Activated T-cell treated with anti-CD3 and anti-CD28 coated beads, Interleukin-2, amount 50 U/mL, for 72 hours (primary cell): ENCODE measurements at places on chromosomes 3 and 15. TPM values are rescaled to one million over a fixed set of nuclear protein-coding genes. Genes with fewer than 3 reads are reported as not detected.

SOX2 gene
- total RNA-seq, result 0.16 TPM

CLDN16 gene
- 0.29 TPM for total RNA-seq

ZNF860 gene
- total RNA-seq, result not detected

CSPG5 gene
- total RNA-seq, result 0.48 TPM

DNA sequence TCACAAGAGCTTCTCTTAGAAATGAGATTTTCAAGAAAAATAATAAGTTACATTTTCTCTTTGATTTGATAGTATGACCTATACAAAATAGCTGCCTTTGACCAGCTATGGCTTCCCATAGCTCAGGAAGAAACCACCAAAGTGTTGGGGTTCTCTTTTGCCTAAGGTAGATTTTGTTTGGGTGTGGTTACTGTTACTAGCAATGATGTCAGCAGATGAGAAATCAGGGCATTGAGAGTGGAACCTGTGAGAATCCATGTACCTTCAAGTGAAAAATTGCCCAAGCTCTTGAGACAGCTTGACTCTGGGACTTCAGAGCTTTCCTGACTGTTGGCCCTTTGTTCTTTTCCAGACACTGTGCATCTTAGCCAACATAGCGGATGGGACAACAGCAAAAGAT lies 45.6 kb downstream of the NME9 start:
- no peak for DNase-seq
- H3K4me3 ChIP-seq, result no peak overlapping the region
- peaks cover 11% of the 10 kb centered on the region for H3K4me1 ChIP-seq
- peaks cover 3% of the 10 kb centered on the region for H3K36me3 ChIP-seq

DNA sequence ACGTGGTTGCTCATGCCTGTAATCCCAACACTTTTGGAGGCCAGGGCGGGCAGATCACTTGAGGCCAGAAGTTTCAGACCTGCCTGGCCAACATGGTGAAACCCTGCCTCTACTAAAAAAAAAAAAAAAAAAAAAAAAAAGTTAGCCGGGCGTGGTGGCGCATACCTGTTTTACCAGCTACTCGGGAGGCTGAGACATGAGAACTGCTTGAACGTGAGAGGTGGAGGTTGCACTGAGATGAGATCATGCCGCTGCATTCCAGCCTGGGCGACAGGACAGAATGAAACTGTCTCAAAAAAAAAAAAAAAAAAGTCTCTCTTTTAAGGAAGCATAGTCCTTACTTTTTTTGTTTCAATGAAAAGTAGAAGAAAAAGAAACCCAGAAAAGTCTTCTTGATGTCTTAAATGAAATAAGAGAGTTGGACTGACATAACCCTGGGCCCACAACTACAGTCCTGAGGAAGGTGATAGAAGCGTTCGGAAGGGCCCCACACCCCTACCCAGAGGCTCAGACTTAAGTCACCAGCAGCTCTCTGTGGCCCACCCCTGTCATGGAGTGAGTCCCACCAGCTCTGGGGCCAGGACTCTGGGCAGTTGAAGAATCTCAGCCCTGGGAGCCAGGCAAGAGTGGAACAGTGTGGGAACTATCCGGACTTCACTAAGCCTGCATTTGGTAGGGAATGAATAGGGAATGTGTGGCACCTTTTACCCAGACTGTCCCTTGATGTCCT lies 2.6 kb downstream of the NME9 start:
- no peak overlapping the region for H3K27ac ChIP-seq
- H3K36me3 ChIP-seq, result no peaks in the 10 kb centered on the region
- H3K4me1 ChIP-seq, result peaks cover 59% of the 10 kb centered on the region
- DNase-seq, result no peak
- no peak overlapping the region for H3K4me3 ChIP-seq

DNA sequence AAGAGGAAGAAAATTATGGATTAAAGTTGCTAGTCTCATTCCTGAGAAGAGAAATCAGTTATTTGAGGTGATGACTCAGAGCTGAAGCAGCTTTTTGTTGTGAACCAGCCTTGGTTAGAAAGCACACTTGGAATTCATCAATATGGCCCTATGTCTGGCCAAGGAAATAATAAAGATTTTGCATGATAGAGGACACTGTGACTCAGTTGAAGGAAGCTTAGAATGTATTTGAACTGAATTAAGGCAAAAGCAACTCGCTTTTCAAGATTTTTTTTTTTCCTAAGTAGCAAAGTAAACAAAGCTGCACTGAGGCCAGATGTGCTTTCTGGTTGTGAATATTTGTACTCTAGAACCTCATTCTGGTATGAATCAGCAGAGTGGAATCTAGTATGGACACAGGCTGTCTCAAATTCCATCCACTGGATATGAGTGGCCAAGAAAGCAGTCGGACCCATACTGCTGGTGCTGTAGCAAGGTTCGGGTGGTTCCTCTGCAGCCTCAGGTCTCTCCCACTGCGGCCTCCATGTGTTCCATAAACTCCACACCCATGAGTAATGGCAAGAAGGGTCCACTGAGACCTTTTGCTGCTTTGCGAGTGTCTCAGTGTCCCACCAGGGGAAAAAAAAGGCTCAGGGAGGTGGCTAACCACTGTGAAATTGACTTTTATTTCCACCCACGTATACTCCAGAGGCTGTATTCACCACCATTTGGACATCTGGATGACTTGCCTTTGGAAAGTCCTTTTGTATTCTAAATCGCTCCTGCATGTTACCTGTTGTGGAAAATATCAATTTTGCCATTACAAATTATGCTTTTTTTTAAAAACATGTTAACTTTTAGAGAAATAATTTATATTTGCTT lies 53.1 kb downstream of the TGFBR2 start:
- no peaks in the 10 kb centered on the region for H3K27me3 ChIP-seq
- peak overlapping the region; percentile 82 for H3K4me3 ChIP-seq
- peak overlapping the region; percentile 97 for H3K27ac ChIP-seq
- no peak for DNase-seq

- H3K36me3 ChIP-seq, result no peaks in the 10 kb centered on the region
- no peak overlapping the region for H3K27ac ChIP-seq
- no peaks in the 10 kb centered on the region for H3K27me3 ChIP-seq
- H3K4me3 ChIP-seq, result no peak overlapping the region
Observed at GRCh38 chr3:65402597-65402996, 636.1 kb downstream of the MAGI1 start.

GRCh38 chr3:144289057-144289456 lies 317.4 kb downstream of the DIPK2A start:
- H3K4me3 ChIP-seq, result no peak overlapping the region
- no peak overlapping the region for H3K27ac ChIP-seq
- DNase-seq, result no peak
- H3K27me3 ChIP-seq, result no peaks in the 10 kb centered on the region

DNA sequence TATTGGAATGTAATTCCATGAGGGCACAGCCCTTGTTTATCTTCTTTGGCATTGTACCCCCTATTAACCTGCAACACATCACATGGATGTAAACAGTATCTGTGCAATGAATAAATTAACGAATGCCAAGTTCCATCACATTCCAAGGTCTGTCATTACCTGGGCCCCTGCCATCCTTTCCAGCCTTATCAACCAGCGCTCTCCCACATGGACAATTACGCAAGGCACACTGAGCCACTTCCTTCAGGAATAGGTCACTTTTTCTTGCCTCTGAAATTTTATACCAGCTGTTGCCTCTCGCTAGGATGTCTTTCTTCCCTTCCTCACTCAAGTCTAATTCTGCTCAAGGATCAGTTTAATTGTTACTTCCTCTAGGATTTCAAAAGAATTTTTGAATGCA lies 1051.8 kb upstream of the CFAP20DC start:
- H3K4me3 ChIP-seq, result no peak overlapping the region
- no peak overlapping the region for H3K27ac ChIP-seq

DNA sequence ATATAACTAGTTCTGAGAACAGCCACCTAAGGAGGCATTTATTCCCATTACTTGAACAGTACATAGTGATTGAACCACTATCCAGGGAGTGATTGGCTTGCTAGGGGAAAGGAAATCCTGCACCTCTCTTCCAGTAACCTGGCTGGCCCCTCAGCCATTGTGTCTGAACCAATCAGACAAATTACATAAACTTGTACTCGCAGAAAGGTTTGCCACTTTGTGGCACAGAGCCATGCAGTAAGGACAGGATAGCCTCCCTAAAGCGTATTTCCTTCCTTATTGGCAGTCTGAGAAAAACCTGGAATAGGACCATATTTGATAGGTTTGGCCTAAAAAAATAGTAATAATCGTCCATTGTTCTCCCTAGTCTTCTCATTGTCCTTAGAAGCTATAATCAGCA lies 19.0 kb downstream of the CMSS1 start:
- H3K4me3 ChIP-seq, result no peak overlapping the region
- H3K4me1 ChIP-seq, result no peaks in the 10 kb centered on the region
- H3K27me3 ChIP-seq, result no peaks in the 10 kb centered on the region
- no peak for DNase-seq
- no peaks in the 10 kb centered on the region for H3K36me3 ChIP-seq

DNA sequence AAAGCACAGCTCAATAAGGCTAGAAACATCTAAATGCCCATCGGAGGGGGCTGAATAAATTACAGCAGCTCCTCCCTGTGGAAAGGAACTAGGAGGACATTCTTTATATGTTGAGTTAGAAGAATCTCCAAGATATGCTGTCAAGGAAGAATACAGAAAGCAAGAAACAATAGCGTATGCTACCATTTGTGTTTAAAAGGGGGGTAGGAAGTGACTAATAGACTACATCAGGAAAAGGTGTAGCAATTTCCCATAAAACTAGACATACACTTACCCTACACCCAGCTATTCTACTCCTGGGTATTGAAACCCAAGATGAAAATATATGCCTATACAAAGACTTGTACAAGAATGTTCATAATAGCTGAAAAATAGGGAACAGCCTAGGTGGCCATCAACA lies 21.6 kb downstream of the SEC61A1 start:
- H3K27me3 ChIP-seq, result no peaks in the 10 kb centered on the region
- H3K27ac ChIP-seq, result no peak overlapping the region
- H3K36me3 ChIP-seq, result peaks cover 6% of the 10 kb centered on the region

- no peak overlapping the region for H3K4me3 ChIP-seq
- no peak overlapping the region for H3K27ac ChIP-seq
- no peaks in the 10 kb centered on the region for H3K36me3 ChIP-seq
- DNase-seq, result no peak
- H3K4me1 ChIP-seq, result no peaks in the 10 kb centered on the region
Observed at GRCh38 chr3:165434516-165434915, 238.3 kb upstream of the SLITRK3 start.
